ENCODE measurements at places on chromosomes 5 and 9.
A peak's percentile ranks its signal among the peaks of the same experiment; 100 is the strongest.

- DNase-seq = no peak
These were observed 44.4 kb downstream of the SCAMP1 start for GRCh38 chr5:78404682-78405293.

GRCh38 chr5:102807878-102808502, 52.9 kb downstream of the PAM start:
- DNase-seq = no peak

- DNase-seq = no peak
These were observed at the start of gene PCDHGC5 for GRCh38 chr5:141488591-141489561. PCDHGC5 (plus strand) TSS chr5:141489081; CDS start chr5:141489241, 160 bp downstream.

- DNase-seq = no peak
These were observed 402.9 kb downstream of the ZSWIM6 start for GRCh38 chr5:61734966-61735365.

- DNase-seq = no peak
These were observed 82.9 kb upstream of the NTRK2 start for GRCh38 chr9:84586662-84587061.

- DNase-seq = no peak
These were observed at the start of gene IL7R for GRCh38 chr5:35856765-35857351. IL7R (plus strand) TSS chr5:35856891; CDS start chr5:35856978, 87 bp downstream.

DNA sequence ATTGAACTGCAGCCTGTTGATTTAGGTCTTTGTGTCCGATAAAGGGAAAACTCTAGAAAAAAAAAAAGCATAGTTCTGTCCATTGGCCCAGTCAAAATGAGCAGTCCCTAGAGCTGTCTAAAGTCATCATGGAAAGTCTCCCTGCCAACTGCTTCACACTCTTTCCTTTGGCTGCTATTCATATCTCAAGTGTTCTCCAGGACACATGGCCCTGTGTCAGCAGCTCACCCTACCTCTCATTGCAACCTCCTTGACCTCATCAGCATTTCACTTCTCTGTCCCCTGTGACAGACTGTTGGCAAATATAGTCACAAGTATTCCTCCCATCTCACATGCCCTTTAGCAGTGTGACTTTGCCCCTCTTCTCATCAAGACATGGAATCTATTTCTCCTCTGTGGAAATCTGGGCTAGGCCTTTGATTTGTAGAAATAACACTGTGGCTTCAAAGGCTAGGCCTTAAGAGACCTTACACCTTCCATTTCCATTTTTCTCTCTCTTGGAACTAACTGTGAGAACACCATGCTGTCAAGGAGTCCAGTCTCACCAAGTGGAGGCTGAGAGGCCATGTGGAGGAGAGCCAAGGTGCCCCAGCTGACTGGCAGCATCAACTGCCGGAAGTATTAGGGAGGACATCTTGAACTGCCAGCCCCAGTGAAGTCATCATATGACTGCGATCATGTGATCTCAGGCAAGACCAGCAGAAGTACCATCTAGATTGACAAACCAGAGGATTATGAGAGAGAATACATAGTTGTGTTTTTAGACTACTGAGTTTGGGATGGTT, 149.4 kb upstream of the TARS1 start:
- DNase-seq = no peak

GRCh38 chr5:62720031-62720441, 141.4 kb downstream of the LRRC70 start:
- peak; percentile 35 for DNase-seq

DNA sequence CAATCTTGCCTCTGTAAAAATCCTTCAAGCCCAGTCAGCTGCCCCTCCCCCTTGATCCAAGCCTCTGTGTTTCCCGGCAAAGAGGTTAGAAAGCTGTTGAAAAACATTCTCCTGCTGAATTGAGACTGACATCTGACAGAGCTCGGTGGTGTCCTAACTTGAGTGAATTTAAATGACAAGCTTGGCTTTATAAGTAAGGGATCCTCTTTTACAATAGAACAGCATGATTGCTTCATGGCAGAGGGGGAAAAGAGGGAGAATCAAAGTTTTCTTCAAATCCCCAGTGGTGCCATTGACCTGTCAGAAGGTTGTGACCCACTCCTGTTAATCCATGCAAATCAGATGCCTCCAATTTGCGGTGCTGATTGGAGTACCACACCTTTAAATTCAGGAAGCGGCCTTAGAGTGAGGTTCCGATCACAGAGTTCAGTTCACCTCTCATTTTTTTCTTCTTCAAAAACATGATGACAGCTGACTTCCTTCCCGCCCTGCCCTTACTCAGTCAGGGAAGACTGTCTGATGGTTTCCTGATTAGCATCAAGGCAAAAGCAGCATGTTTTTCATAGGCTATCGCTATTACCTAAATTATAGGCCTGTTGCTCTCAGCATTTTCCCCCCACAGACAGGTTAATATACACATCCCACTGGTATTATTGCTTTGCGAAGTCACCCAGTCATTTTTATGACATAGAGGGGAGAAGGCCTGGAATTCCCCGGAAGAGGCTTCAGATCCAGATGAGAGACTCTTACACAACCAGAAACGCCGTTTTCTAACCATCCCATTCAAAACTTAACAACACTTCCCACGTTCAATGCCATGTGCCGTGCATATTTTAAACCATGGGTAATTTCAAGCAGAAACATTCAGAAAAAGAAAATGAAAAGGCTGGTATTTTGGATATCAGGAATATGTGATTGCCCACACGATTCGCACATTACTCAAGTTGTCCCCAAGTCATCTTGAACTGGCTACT, 141.4 kb downstream of the EBF1 start:
- DNase-seq = no peak

DNA sequence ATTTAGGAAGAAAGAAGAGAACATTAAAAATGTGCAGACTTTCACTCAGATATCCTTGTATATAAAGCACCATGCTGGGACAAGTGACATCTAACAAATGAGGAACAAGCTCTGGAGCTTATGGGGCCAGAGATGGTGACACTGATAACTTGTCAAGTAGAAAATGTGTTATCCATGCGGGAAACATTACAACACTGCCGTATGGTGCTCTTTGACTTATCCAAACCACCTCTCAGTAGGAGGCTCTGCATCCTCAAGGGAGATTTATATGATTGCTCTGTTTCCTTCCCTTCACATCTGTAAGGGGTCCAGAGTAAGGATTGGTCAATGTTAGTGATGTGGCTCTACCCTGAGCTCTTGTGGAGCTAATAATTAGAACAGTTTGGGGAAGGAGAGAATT, 23.5 kb downstream of the KCTD16 start:
- DNase-seq = no peak

- no peak for DNase-seq
These were observed 86.9 kb upstream of the MAP1B start for GRCh38 chr5:72020161-72020983.

DNA sequence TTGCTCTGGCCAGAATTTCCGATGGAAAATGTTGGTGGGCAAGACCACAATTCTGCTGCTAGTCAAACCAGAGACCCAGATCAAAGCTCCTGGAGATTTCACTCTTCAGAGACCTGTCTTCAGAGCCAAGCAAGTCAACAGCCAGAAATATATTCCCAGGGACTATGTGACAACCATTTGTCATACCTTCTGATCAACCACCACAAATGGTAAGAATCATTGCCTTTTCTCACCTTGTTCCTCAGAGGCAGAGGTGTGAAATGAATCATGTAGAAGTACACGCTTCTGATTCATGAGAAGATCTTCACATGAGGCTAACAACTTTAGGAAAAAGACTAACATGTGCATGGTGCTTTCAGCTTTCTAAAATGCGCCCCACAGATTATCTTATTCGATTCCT, 53.5 kb downstream of the SUSD1 start:
- no peak for DNase-seq

Data from endothelial cell (in vitro differentiated cells).